ENCODE measurements at places on chromosomes 7 and 10. TPM values are rescaled to one million over a fixed set of nuclear protein-coding genes. Genes with fewer than 3 reads are reported as not detected.

- no peak for DNase-seq
These were observed 33.6 kb downstream of the PALD1 start for GRCh38 chr10:70512149-70512639.

GRCh38 chr7:95240921-95241320, 83.4 kb downstream of the PON1 start:
- no peak for DNase-seq

- DNase-seq, result no peak
These were observed 17.7 kb upstream of the CFAP46 start for GRCh38 chr10:132960071-132960472.

RPEL1 gene
- not detected for total RNA-seq

- no peak for DNase-seq
These were observed 102.1 kb downstream of the FOXL3 start for GRCh38 chr7:391961-392524.

DNA sequence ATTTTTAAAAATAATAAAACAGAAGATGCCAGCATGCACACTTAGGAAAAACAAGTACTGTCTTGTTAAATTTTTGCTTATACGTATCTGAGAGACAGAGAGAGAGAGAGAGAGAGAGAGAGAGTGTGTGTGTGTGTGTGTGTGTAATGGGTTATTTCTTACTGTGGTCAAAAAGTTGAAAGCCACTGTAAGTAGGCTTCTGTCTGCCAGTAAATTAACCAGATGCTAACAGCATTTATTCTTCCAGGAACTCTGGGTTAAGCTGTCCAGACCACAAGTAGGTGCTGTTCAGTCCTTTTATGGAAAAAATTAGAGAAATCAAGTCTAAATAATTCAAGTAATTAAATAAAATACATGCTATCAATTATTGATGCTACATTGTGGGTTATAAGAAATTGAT, 39.7 kb downstream of the RNF32 start:
- DNase-seq, result no peak

STOX1 gene
- total RNA-seq, result 0.10 TPM

DNA sequence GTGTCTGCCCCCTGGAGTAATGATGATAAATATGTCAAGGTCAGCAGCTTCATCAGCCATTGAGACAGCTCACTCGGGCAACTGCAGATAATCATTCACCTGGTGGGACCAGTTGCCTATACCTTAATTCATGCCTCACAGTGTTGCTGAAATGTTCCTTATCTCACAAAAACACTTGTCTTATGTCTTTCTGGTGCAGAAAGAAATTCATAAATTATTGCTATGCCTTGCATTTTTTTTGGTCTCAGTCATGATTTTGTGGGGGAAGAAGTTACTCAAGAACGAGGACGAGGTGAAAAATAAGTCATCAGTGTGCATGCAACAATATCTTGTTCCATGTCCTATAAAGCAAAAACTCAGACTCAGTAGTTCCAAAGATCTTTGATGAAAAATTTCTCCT, 16.0 kb downstream of the TRIL start:
- no peak for DNase-seq

LRRTM3 gene
- not detected for total RNA-seq

GRCh38 chr10:62561151-62561550, 187.0 kb downstream of the ZNF365 start:
- no peak for DNase-seq
